ENCODE measurements at places on chromosomes 1 and 21. TPM values are rescaled to one million over a fixed set of nuclear protein-coding genes. Genes with fewer than 3 reads are reported as not detected.

- H3K4me1 ChIP-seq = no peaks in the 10 kb centered on the region
- H3K27me3 ChIP-seq = no peaks in the 10 kb centered on the region
- no peak overlapping the region for H3K27ac ChIP-seq
- no peak for DNase-seq
- no peak overlapping the region for H3K4me3 ChIP-seq
These were observed 634.4 kb downstream of the MATN1 start for GRCh38 chr1:30089024-30089430.

The TAS1R1 gene
- not detected for total RNA-seq

- no peak overlapping the region for H3K27ac ChIP-seq
These were observed 1382.9 kb downstream of the MRPL39 start for GRCh38 chr21:24224422-24224821.

The OR10J1 gene
- total RNA-seq = not detected

The RASSF5 gene
- total RNA-seq = 14.8 TPM

DNA sequence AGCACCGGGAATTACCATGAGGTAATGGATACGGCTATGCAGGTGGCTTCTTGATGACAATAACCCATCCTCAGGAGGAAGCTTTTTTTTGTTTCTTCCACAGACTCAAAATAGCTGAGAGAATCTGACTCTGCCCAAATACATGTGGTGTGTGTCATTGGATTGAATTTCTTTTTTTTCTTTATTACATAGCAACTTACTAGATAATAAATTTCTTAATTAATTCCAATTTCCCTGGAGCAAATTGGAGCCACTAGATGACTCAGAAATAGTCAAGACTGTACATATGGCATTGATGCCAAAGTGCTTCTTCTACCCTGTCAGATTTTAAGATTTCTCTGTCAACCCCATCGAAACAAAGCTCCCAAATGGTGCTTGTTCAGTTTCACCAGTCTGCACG lies 42.7 kb downstream of the L1TD1 start:
- no peak overlapping the region for H3K4me3 ChIP-seq
- H3K27ac ChIP-seq = no peak overlapping the region
- no peaks in the 10 kb centered on the region for H3K4me1 ChIP-seq
- no peak for DNase-seq
- H3K27me3 ChIP-seq = no peaks in the 10 kb centered on the region
- no peaks in the 10 kb centered on the region for H3K36me3 ChIP-seq

DNA sequence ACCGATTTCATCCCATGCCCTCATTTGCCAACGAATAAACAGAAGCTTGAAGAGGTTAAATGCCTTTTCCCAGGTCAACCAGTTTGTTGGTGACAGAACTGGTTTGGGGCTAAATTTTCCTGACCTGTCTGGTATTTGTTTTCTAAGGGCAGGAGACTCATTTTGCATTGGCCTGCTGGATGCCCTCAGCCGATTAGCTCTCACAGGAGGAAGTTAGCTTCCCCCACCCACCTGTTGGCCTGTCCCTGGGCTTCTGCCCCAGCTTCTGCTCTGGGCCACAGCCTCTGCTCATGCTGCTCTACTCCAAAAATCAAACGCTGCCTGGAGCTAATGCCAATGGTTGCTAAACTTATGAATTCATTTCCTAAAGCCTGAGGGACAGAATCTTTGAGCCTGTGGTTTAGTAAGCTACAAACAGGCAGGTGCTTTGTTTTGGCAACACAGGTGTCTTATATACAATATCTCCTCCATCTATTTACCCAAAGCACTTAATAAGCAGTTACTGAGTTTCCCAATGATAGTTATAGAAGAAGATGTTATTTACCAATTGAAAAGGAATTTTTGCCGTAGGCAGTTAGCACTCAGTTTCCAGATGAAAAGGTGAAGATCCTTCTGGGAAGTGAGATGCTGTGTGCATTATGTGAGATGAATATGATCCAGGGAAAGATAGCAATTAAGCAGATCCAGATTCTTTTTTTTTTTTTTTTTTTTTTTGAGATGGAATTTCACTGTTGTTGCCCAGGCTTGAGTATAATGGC lies 82.3 kb downstream of the TM2D1 start:
- no peak for DNase-seq
- H3K27ac ChIP-seq = peak overlapping the region; percentile 96
- H3K36me3 ChIP-seq = no peaks in the 10 kb centered on the region
- no peak overlapping the region for H3K4me3 ChIP-seq

DNA sequence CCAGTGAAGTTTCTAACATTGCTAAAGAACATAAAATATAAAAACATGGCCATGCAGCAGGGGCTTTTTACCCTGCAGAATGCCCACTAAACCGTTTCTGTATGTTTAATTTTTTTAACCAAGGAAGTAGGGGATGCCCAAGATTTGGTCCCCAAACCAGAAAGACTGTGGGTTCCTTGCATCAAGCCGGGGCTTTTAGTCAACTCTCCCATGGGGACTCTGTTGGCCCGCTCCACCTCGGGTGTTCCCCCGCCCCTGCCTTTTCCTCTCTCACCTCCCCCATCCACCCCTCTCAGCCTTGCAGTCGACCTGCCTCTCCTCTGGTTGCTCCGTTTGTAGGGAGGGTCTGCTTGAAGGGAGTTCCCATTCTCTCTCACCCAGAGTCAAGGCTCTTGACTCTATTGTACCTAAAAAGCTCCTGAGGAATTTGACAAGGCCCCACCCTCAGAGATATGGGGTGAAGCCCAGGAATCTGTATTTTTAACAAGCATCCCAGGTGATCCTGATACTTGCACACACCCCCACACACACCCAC lies 117.5 kb downstream of the TOMM20 start:
- no peak overlapping the region for H3K27ac ChIP-seq
- no peaks in the 10 kb centered on the region for H3K4me1 ChIP-seq
- no peak for DNase-seq
- no peak overlapping the region for H3K4me3 ChIP-seq

GRCh38 chr1:234309598-234310459 lies 63.4 kb upstream of the COA6 start:
- H3K27ac ChIP-seq = peak overlapping the region; percentile 69
- H3K4me3 ChIP-seq = no peak overlapping the region
- no peaks in the 10 kb centered on the region for H3K27me3 ChIP-seq

DNA sequence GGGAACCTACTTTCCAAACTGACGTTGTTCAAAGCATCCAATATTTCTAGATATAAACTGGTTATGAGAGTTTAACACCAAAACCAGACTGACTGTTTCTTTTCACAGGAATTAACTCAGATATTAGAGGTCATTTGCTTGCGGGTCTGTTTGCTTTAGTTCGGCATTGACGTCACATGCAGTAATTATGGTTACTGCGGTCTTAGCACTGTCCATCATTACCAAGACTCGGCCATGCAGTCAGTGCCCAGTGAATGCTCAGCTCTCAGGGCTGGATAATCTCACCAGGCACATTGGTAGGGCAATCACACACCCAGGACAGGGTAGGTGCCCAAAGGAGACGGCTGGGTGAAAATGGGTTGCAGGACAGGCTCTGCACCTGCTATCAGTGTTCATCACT lies 9.9 kb upstream of the F3 start:
- H3K4me3 ChIP-seq = no peak overlapping the region
- no peak overlapping the region for H3K27ac ChIP-seq
- H3K4me1 ChIP-seq = no peaks in the 10 kb centered on the region
- no peak for DNase-seq
- H3K27me3 ChIP-seq = no peaks in the 10 kb centered on the region

The GPR157 gene
- total RNA-seq = 7.1 TPM

The FMN2 gene
- 0.94 TPM for total RNA-seq

DNA sequence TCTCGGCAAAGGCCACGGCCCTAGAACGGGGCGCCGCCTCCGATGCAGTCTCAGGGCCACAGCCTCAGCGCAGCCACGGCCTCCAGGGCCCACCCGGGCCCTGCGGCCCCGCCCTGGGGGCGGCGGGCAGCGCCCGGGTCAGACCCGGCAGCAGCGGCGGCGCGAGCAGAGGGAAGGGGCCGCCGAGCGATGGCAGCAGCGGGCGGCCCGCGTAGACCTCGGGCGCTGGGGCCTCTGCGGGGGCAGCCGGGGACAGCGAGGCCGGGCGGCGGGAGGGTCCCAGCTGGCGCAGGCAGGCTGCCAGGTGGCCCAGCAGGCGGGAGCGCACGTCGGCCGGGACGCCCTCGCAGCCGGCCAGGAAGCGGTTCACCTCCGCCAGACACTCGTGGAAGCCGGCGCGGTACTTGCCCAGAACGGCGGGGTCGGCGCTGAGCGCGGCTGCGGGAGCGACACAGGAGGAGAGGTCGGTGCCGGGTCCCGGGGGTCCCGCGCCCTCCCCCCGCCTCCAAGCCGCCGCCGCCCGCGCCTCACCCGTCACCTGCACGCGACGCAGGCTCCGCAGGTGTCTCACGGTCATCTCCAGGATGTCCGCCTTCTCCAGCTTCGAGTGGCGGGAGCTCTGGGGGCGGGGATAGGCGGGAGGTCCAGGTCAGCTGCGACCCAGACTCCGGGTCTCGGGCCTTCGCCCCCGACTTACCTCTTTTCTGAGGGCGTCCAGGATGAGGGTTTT lies 737 bp downstream of the HES4 start:
- no peaks in the 10 kb centered on the region for H3K27me3 ChIP-seq
- no peaks in the 10 kb centered on the region for H3K36me3 ChIP-seq
- peak overlapping the region; percentile 69 for H3K4me3 ChIP-seq
- DNase-seq = peak; percentile 79

- no peaks in the 10 kb centered on the region for H3K4me1 ChIP-seq
- no peaks in the 10 kb centered on the region for H3K36me3 ChIP-seq
- no peak overlapping the region for H3K4me3 ChIP-seq
- H3K27me3 ChIP-seq = no peaks in the 10 kb centered on the region
- no peak overlapping the region for H3K27ac ChIP-seq
- no peak for DNase-seq
These were observed 428.9 kb downstream of the MATN1 start for GRCh38 chr1:30294508-30294907.

GRCh38 chr1:240385985-240386978 lies 225.7 kb downstream of the GREM2 start:
- no peak for DNase-seq
- no peak overlapping the region for H3K27ac ChIP-seq
- H3K27me3 ChIP-seq = no peaks in the 10 kb centered on the region
- no peak overlapping the region for H3K4me3 ChIP-seq

DNA sequence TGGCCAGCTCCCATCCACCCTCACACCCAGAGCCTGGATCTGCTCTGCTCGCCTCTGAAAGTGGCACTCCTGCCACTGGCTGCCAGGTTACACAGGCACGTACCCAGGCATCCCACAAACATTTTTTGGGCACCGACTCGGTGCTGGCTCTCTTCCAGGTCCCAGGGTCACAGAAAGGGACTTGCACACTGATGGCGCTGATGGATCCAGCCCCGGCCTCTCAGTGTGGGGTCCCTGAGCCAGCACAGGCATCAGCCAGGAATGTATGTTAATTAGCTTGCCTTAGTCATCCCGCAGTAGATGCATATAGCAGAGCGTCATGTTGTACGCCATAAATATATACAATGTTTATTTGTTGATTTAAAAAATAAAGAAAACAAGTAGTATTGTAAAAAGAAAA lies 537.2 kb downstream of the NPHP4 start:
- no peak overlapping the region for H3K4me3 ChIP-seq
- DNase-seq = no peak
- H3K27me3 ChIP-seq = no peaks in the 10 kb centered on the region

- H3K27ac ChIP-seq = no peak overlapping the region
- DNase-seq = no peak
- H3K4me3 ChIP-seq = no peak overlapping the region
These were observed 411.7 kb downstream of the BRINP3 start for GRCh38 chr1:190066011-190066410.

- no peak overlapping the region for H3K4me3 ChIP-seq
- H3K27me3 ChIP-seq = no peaks in the 10 kb centered on the region
- DNase-seq = no peak
- H3K27ac ChIP-seq = no peak overlapping the region
- H3K36me3 ChIP-seq = no peaks in the 10 kb centered on the region
- no peaks in the 10 kb centered on the region for H3K4me1 ChIP-seq
These were observed 1554.8 kb downstream of the KCNT2 start for GRCh38 chr1:195053478-195053877.

All from aorta (tissue), 5 donors.